ENCODE measurements at places on chromosomes 16 and 17. TPM values are rescaled to one million over a fixed set of nuclear protein-coding genes. Genes with fewer than 3 reads are reported as not detected.

- DNase-seq: no peak
These were observed 7.4 kb downstream of the FAM171A2 start for GRCh38 chr17:44356241-44356640.

- peak; percentile 11 for DNase-seq
These were observed 231.3 kb downstream of the ENGASE start for GRCh38 chr17:79305768-79306423.

GRCh38 chr17:61179380-61179806 lies 220.2 kb upstream of the TBX2 start:
- DNase-seq: no peak

Gene TBC1D3
- total RNA-seq: not detected

- no peak for DNase-seq
These were observed 19.8 kb upstream of the SLC39A11 start for GRCh38 chr17:73112246-73112645.

GRCh38 chr17:11326492-11326891 lies 85.5 kb downstream of the SHISA6 start:
- DNase-seq: no peak

- DNase-seq: no peak
These were observed 25.8 kb downstream of the ZNRF1 start for GRCh38 chr16:75024594-75024993.

Gene WNK4
- total RNA-seq: 17.4 TPM

DNA sequence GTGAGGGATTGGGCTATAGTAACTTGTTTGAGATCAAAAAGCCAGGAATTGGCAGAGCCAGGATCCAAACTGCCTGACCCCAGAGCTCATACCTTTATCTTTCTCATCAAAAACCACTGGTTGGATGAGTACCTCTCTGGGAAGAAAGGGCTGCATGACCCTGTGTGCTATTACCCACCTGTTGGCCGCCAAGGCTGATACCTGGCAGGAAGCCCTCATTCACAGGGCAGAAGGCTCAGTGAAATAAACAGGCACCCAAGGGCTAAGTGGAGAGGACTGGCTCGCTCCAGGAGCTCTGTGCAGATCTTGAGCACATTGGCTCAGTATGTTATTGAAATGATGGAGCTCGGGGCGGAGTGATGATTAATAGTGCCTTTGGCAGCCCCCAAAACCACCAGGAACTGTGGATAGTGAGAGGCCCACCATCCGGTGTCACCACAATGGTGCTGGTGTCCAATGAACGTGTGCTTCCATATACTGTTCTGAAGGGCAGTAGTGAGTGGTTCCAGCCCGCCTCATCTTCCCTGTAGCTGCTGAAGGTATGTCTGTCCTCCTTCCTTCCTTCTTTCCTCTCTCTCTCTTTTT lies 197.6 kb downstream of the MSI2 start:
- DNase-seq: no peak

GRCh38 chr17:40026816-40027613 lies 11.8 kb downstream of the CSF3 start:
- DNase-seq: peak; percentile 83

GRCh38 chr17:28112181-28112580 lies 69.7 kb downstream of the NLK start:
- no peak for DNase-seq

- no peak for DNase-seq
These were observed 1344.4 kb downstream of the TP53TG3F start for GRCh38 chr16:34803683-34804416.

- no peak for DNase-seq
These were observed 19.8 kb downstream of the EARS2 start for GRCh38 chr16:23537390-23537789.

- no peak for DNase-seq
These were observed 6.5 kb downstream of the RGS11 start for GRCh38 chr16:269061-269796.
